Epithelial cell of proximal tubule (primary cell): ENCODE measurements at places on chromosomes 13 and 19. TPM values are rescaled to one million over a fixed set of nuclear protein-coding genes. Genes with fewer than 3 reads are reported as not detected.

GRCh38 chr13:99008577-99008976, 30.7 kb upstream of the DOCK9 start:
- no peak for DNase-seq

GRCh38 chr13:32737111-32737571, 150.9 kb downstream of the PDS5B start:
- DNase-seq, result no peak

DNA sequence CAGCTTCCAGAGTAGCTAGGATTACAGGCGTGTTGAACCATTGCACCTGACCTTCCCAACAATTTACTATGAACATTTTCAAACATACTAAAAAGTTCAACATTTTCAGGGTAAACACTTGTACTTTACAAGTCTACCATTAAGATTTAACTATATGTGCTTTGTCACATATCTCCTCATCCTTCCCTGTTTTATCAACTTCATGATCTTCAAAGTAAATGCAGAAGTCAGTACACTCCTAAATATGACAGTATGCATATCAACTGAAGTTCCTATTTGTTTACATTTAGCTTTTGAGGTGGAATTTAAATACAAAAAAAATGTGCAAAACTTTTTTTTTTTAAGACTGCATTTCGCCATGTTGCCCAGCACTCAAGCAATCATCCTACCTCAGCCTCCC, 18.5 kb downstream of the LNX2 start:
- DNase-seq, result no peak

DNA sequence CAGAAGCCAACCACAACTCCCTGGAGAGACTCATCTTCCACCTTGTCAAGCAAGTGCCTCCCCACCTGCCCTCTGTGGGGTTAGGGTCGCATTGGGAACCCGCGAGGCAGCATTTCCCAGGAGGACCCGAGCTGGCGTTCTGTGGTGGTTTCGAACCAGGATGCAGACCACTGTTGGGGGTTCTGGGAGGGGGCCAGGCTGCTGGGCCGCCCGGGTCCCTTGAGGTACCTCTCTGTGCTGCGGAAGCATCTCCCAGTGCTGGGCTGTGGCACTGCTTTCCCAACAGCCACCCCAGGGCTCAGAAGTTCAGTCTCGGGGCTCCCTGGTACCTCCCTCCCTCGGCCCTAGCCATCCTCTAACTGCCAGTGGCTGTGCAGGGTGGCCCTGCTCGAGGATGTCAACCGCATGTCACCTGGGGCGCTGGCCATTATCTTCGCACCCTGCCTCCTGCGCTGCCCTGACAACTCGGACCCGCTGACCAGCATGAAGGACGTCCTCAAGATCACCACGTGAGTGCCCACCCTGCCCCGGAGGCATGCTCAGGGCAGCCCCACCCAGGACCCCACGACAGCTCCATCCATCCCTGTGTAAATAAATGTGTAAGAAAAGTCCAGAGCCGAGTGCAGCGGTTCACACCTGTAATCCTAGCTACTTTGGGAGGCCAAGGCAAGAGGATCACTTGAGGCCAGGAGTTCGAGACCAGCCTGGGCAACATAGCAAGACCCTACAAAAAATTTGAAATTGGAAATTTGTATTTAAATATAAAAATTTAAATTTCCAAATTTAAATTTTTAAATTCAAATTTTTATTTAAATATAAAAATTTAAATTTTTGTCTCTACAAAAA, 8.2 kb upstream of the USE1 start:
- DNase-seq, result no peak

GRCh38 chr19:43552616-43553015, 19.6 kb downstream of the ZNF575 start:
- DNase-seq, result no peak

Gene AMH
- 0.52 and 1.7 TPM in 2 replicates for total RNA-seq

- no peak for DNase-seq
Measured at GRCh38 chr19:30497034-30497433, 124.8 kb downstream of the ZNF536 start.

Gene ZNF506
- 10.4 and 12.8 TPM in 2 replicates for total RNA-seq

Gene PLPPR3
- 0.07 and 0.75 TPM in 2 replicates for total RNA-seq

Gene NAPSA
- 0.14 and 3.3 TPM in 2 replicates for total RNA-seq

Gene FRY
- 0.14 and 0.52 TPM in 2 replicates for total RNA-seq

DNA sequence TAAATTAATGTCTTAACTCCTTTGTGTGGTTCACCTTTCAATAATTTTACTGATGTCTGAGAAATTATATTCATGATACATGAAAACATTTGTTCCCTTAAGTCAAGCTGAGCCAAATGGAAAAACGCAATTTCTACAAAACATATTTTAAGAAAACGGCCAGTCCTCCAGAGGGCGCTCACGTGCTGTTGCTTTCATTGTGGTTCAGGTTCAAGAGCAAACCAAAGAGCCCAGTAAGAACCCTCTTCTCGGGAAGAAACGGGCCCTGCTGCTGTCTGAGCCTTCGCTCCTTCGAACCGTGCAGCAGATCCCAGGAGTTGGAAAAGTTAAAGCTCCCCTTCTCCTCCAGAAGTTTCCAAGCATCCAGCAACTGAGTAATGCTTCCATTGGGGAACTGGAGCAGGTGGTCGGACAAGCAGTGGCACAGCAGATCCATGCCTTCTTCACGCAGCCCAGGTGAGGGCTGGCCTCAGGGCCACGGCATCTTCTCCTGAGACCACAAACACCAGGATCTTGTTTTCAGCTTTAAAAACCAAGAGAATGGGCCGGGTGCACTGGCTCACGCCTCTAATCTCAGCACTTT, 4.3 kb downstream of the FAAP24 start:
- DNase-seq, result no peak

- no peak for DNase-seq
Measured at GRCh38 chr19:40960062-40960685, 30.9 kb upstream of the CYP2B6 start.

GRCh38 chr13:48476686-48477085, 56.2 kb downstream of the RCBTB2 start:
- DNase-seq, result no peak

DNA sequence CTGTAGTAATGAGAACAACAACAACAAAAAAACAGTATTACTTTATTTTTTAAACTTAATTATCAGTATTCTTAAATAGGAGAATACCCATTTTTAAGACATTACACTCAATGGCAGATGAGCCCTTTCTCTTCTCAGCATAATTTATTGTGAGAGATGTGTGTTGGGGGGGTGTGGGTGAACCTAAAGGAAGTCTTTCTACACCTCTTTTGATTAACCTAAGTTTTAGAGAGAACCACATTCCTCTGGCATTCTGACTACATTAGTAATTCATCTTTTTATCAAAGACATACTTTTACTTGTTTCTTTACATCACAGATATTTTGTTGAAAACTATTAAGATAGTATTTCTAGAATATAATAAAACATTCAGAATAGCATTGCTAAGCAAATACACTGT, 890.9 kb downstream of the PCDH9 start:
- no peak for DNase-seq

DNA sequence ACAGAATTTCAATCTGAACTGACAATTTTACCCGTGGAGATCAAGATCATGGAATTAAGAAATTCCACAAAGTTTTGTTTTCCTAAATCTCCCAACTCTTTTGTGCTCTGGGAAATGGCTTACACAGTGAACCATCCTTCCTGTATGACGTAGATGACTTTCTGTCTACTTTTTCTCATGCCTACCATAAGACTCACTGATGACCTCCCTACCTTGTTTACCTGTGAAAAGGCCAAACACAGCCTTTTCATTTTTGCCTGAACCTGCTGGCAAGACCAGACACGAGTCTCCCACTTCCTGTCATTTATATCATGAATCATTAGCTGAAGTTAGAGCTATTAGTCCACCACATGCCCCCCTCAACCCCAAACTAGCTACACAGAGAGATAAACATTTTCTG, 4.6 kb upstream of the KBTBD6 start:
- no peak for DNase-seq
